Activated CD8-positive, alpha-beta memory T cell treated with anti-CD3 and anti-CD28 coated beads for 1 hour (primary cell): ENCODE measurements at places on chromosomes 6 and 20.

DNA sequence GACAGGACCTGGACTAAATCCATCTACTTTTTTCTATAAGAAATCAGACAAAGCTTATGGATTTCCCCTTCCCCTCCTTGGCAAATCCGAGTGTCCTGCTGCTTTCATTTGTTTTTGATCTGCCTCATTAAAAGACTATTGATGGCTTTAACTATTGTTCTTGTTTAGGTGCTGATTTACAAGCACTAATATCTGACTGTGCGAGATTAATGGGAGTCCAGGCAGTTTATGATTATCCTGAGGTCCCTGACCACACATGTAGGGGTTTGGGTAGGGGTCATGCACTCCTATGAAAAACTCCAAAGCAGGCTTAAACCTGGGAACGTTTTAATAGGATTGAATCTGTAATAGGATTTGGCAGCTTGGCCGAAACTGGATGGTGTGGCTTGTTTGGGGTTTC lies 317.5 kb upstream of the POU3F2 start:
- DNase-seq = no peak

DNA sequence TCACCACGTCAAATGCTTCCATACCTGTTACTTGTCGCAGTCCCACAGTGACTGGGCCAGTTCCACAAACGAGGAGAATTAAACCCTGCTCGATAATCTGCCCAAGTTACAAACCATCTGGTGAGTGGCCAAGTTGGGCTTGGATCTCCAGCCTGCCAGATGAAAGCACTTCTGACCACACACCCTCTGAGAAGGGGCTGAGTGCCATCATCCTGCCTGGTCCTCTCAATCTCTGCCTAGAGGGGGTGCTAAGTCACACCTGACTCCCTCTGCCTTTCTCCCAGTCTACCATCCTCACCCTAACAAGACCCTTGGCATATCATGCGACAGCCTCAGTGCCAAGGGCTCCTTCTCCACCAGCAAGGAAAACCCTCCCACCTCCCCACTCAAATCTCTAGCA lies 15.8 kb downstream of the RRP36 start:
- no peak for DNase-seq

DNA sequence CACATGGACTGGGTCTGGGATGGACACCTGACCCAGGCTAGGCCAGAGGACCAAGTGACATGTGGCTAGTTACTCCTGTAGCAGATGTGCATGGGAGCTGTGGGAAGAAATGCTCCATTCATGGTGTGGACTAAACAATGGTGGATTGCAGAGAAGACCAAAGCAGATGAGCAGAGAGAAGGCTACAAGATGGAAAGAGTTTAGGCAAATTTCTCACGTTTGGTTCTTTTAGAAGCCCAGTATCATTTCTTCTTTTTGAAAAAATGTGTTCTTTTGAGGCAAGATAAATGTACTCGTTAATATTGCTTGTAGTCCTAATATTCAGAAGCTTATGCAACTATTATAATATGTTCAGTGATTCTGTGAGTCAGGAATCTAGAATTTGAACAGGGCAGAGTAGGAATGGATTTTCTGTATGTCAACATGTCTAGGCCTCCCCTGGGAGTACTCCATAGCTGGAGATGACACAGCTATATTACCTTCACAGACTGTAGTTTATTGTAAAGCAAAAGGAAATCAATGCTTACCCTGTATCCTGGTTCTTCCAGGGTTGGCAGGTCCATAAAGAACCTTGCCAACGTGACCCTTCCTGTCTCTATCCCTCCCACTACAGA lies 2.3 kb upstream of the BTN2A1 start:
- DNase-seq = no peak

GRCh38 chr6:70398783-70399728 lies 14.3 kb upstream of the FAM135A start:
- no peak for DNase-seq

DNA sequence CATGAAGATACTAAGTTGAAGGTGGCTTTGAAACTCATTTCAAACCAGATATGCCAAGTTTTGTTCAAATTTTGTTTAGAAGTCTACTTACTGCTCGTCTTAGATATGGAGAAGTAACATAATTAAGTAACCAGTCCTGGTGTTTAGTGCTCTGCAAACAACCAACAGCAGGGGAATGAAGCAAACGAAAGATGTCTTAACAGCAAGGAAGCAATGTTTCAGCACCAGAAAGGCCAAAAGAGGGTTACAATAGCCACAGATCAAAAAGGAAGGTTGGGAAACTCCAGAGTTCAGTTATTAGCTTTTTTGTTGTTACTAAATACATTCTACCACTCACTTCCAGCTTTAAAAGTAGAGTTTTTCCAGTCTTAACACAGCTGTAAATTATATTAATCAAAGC lies 45.1 kb downstream of the LHFPL5 start:
- DNase-seq = no peak

GRCh38 chr20:59124296-59125029 lies 39.2 kb upstream of the ZNF831 start:
- DNase-seq = no peak

GRCh38 chr6:7785243-7786035 lies 59.5 kb downstream of the BMP6 start:
- no peak for DNase-seq

DNA sequence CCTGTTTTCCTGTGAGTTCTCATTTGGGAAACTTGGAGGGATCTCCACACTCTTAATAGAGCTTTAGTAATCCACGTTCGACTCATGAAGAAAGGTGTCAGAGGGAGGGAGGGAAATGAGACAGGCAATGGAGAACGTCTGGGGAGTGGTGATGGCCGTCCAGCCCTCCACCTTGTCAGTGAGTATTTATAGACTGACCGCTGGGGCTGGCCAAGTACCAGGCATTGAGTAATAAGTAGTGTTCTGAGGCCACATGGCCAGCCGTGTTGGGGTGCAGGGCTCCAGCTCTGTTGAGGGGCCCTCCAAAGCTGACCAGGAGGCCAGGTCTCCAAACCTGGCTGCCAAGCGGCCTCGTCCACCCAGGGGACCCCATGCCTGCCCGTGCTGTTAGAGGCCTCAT lies 11.3 kb upstream of the DSN1 start:
- no peak for DNase-seq

DNA sequence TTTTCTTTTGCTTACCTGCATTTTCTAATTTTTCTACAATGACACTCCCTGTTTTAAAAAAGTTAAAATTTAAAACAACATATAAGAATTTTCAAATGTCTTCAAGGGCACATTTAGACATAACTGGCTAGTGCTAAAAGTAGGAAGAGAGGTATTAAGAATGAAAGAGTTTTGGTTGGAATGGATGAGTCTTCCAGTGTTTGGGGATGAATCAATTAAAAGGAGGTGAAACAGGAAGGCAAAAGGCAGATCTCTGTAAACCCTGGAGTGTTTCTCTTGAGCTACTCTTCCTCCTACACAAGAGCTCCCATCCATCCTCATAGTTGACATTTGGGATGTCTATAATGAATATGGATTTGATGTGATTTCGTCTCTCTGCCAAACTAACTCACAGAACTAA lies 238.5 kb upstream of the SUPT3H start:
- no peak for DNase-seq

GRCh38 chr6:6085928-6086668 lies 79.4 kb upstream of the NRN1 start:
- no peak for DNase-seq

DNA sequence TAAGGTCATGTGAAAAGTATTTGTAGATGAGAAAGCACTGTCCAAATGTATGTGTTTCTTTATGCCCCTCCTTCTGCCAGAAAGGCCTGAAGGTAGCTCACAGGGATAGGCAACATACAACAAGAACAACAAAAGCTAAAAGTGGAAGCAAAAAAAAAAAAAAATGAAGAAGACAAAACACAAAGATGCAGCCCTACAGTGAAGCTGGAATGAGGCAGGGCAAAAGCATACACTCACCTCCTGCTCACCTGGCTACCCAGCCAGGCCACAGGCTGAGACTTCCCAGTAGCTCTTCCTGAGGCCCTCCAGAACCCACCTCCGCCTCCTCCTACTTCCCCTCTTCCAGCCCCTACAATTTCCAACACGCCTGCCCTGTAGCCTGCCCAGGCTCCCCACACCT lies 2.4 kb downstream of the UNC5CL start:
- DNase-seq = no peak

DNA sequence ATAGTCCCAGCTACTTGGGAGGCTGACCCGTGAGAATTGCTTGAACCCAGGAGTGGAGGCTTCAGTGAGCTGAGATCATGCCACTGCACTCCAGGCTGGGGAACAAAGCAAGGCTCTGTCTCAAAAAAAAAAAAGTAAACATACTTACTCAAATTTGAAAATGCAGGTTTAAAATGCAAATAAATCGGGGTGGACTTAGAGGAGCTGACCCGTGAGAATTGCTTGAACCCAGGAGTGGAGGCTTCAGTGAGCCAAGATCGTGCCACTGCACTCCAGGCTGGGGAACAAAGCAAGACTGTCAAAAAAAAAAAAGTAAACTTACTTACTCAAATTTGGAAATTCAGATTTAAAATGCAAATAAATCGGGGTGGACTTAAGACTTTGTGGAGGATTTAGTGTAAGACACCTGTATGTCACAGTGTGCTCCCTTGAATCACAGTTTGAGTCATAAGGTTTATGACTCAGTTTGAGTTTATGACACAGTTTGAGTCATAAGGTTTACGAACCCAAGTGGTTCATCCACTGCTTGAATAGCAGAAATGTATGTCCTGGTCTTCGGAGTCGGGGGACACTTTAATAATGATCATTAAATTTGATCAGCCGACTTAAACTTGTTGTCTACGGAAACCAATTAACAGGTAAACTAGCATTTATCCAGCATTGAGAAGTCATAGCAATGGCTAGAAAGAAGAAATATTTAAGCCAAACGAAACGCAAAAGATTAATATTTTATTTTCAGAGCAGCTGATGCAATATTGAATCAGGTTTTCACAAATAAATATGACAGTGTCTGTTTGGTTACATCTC lies 6.8 kb upstream of the MRPS10 start:
- DNase-seq = no peak

GRCh38 chr6:38192487-38192886 lies 373.0 kb downstream of the ZFAND3 start:
- DNase-seq = no peak

DNA sequence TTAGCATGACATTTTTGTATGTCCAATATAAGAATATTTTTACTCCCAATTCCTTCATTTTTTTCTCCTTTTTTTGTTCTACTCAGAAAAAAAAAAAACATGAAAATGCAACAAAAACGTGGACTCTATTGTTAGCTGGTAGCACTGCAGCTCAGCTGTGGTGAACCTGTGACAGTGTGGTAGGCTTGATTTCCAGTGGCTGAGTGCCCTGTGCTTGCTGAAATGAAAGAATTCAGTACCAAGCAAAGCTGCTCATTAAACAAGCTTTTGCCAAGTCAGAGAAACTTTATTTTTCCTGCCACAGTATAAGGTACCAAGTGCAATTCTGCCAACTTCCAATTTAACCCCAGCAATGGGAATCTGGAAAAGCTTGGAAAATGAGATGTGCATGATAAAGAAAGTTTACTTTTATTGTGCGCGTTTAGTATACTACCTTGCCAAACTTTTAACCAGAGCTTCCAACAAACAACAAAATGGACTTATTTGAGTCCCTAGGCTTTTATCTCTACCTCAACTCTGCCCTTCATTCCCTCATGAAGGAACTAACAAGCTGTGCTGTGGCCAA lies 215.2 kb downstream of the SLC35F1 start:
- DNase-seq = no peak

DNA sequence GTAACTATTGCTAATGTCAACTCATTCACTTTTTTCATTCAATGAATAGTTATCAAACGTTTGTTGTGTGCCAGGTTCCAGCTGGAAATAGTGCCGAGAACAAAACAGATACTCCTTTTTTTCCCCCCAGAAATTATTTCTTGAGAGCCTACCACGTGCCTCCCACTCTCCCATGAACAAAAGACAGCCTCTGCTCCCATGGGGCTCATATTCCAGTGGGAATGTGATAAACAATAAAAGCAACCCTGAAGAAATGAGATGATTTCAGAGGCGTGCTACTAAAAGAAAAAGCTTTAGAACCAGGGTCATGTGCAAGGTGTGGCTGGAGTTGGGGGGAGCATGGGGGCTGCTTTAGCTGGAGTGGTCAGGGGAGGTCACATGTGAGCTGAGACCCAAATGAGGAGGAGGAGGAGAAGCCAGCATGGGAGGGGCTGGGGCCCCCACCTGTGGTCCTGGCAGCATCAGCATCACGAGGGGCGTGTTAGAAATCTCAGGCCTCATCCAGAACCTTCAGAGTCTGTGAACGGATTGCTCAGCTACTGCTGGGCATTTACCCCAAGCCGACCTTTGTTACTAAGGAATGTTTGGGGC lies 157.4 kb downstream of the EYA2 start:
- DNase-seq = no peak

GRCh38 chr6:89458704-89459103 lies 25.8 kb downstream of the ANKRD6 start:
- DNase-seq = no peak

GRCh38 chr6:16488813-16489212 lies 250.4 kb downstream of the GMPR start:
- DNase-seq = no peak

DNA sequence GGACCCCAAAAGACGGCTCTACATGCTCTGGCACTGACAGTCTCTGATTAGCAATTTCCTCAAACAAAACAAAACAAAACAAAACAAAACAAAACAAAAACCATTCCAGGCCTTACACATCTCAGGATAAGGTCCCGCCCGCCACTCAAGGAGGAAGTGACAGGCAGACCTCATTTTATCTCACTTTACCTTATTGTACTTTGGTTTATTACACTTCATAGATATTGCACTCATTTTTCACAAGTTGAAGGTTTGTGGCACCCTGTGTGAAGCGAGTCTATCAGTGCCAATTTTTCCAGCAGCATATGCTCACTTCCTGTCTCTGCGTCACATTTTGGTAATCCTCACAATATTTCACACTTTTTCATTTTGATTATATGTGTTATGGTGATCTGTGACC lies 15.2 kb downstream of the ZBP1 start:
- DNase-seq = no peak

- no peak for DNase-seq
These were observed 211.6 kb downstream of the SLC24A3 start for GRCh38 chr20:19423900-19424620.

GRCh38 chr20:24492031-24492607 lies 22.7 kb downstream of the SYNDIG1 start:
- DNase-seq = no peak

- no peak for DNase-seq
These were observed 72.0 kb upstream of the DUSP22 start for GRCh38 chr6:220312-220711.

GRCh38 chr6:154653385-154653784 lies 79.8 kb upstream of the SCAF8 start:
- no peak for DNase-seq

GRCh38 chr6:2919401-2919800 lies 16.3 kb upstream of the SERPINB9 start:
- no peak for DNase-seq
